Fibroblast of mammary gland (primary cell): ENCODE measurements at places on chromosomes 6 and 20.

GRCh38 chr20:50569864-50570836 is 60.0 kb downstream of the PTPN1 start:
- DNase-seq: peak; percentile 59

DNA sequence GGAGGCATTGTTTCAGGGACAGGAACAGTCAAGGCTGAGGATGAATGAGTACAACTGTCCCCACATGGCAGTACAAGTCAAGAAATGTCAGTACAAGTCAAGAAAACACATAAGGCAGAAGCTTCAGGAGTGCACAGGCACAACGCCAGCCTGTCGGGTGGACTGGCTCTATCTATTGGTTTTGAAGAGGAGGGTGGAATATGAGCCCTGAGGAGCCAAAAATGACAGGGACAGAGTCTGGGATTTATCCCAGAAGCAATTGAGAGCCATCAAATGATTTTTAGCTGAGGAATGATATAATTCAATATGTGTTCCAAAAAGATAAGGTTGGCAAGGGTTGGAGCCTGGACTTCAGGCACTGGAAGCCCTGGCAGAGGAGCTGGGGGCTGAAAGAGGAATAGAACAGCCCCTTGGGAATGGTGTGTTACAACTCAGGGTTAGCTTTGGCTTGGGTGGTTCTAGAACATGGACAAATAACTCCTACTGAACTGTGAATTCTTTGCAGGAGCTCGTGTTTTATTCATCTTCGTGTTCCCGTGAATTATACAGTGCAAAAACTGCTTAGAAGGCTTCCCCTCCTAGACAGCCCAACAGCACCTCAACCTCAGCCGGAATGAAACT is 425.7 kb upstream of the ARID1B start:
- DNase-seq: no peak

DNA sequence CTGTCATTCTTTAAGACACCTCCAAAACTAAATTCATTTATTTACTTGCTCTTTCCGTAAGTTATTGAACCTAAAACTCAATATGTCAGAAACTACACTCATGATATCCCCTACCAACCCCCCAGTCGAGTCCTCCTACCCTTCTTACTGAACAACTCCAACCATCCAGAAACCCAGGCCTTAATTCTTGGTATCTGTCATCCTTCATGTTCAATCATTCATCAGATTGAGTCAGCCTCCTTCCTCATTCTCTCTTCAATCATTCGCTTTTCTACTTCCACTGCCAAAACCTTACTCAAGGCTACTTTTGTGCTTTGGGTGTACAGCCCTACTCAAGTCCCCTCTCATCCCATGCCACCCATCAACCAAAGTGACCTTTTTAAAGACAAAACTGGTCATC is 95.7 kb downstream of the SMLR1 start:
- DNase-seq: no peak

DNA sequence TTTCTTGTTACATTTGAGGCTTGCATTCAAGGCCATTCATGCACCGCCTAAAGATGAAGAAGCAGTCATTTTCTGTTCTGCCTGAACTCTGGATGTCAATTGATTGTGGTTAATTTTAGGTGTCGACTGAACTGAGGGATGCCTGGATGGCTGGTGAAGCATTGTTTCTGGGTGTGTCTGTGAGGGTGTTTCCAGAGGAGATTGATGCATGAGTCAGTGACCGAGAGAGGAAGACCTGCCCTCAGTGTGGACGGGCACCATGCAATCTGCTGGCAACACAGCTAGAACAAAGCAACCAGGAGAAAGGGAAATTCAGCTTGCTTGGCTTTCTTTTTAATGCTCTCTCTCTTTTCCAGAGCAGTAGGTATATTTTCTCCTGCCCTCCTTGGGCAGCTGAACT is 164.1 kb upstream of the ECI2 start:
- DNase-seq: no peak

GRCh38 chr6:143705569-143705968 is 27.8 kb downstream of the PHACTR2 start:
- DNase-seq: no peak

DNA sequence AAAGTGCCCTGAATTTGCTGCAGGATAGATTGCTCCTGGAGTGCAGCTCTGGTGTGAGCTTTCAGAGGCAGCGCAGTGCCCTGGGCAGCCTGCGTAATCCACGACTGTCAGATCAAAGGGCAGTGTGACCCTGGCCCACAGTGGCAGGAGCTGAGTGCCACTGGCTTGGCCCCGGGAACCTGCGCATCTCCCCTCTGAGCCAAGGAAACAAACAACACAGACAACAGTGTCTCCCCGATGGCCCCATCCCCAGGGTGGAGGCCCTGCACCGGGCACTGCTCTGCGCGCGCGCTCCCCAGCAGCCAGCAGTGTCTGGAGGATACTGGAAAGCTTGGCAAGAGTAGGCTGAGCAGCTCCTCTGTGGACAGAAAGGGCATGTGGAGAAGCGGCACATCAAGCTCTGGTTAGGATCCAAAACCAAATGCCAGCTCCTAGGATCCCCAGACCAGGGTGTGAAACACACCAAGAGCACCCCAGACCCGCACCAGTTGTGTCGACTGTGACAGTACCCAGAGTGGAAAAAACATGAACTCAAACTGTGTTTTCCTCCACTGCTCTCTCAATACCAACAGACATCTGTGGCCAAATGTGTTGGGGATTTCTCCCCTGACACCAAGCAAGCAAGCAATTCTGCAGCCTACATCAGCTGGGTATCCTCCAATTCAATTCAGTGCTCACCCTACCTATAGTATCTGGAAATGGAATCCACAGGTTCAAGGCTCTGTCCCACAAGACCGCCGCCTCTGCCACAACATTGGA is 26.7 kb downstream of the RBCK1 start:
- DNase-seq: no peak

DNA sequence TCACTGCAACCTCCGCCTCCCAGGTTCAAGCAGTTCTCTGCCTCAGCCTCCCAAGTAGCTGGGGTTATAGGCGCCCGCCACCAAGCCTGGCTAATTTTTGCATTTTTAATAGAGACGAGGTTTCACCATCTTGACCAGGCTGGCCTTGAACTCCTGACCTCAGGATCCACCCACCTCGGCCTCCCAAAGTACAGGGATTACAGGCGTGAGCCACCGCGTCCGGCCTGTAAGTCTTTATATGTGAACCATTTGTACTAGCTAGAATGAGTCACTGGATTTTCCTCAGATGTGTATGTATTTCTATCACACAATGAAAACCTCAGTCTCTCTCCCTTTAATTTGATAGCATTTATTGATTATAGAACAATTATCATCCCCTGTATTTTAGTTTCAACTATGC is 34.0 kb downstream of the ITCH start:
- peak; percentile 40 for DNase-seq

- no peak for DNase-seq
Observed at GRCh38 chr20:49712646-49712995, 1.1 kb downstream of the B4GALT5 start.

DNA sequence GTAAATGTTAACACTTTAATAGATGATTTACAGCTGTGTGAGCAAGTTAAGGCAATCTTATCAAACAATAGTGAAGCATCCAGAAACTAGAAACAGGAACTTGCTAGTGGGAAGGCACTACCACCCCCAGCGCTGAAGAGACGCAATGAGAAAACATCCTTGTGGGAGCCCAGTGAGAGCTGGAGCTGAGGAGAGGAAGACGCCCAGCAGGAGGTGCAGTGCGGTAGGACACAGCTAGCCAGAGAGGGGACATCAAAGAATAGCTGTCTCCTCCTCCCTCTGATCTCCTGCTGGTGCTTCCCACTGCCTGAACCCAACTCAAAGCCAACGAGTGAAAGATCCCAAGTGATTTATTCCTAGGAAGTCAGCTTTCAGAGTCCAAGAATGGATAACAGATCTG is 140.3 kb downstream of the COL12A1 start:
- DNase-seq: peak; percentile 71

- no peak for DNase-seq
Observed at GRCh38 chr6:146574211-146574610, 24.6 kb upstream of the ADGB start.
